Colonic mucosa (tissue), 4 donors: ENCODE measurements at places on chromosomes 1 and 21. TPM values are rescaled to one million over a fixed set of nuclear protein-coding genes. Genes with fewer than 3 reads are reported as not detected.

TTC39A gene
- 148 TPM for total RNA-seq

TNFAIP8L2 gene
- 1.2 TPM for total RNA-seq

CA14 gene
- 0.29 TPM for total RNA-seq

TRIM63 gene
- 0.15 TPM for total RNA-seq

DNA sequence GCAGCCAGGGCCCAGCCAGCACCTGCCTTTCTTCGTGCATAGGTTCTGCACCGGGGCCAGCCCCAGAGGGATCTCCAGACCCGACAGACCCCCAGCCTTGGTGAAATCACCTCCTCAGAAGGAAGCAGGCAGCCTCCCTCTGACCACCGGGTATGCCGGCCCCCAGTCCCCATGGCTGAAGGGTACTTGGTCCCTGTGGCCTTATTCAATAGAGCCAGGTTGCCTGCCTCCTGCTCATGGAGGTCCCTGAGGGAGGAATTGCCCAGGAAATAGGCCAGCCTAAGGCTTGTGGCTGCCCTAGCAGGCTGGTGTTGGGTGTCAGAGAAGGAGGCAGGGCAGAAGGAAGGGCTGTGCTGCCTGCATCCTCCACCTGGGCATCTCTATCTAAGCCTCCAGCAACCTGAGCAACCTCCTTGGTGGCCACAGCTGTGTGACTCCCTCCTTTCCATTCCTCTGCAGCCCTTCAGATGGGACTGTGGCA, 338.2 kb upstream of the VAMP3 start:
- no peak for DNase-seq

GRCh38 chr1:231903586-231904081, 277.0 kb downstream of the DISC1 start:
- DNase-seq, result no peak

- DNase-seq, result no peak
These were observed 118.4 kb upstream of the DEPDC1 start for GRCh38 chr1:68615312-68615711.

DNA sequence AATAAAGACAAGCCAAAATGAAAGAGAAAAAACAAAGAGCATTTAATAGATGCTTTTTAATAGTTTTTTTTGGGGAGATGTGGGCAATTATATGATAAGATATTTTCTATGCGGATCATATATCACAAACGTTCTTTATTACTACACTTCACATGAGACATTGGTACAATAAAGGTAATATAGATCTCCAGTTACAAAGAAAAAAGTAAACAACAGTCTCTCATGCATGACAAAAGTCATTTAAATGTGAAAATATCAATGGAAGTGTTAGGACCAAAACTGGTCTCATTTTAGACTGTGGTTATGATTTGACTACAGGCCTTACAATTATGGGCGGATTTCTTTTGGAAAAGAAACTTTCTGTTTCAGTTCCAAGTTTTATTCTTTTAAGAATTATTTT, 687.0 kb downstream of the ADGRL2 start:
- no peak for DNase-seq

- no peak for DNase-seq
These were observed 68.5 kb upstream of the DUSP10 start for GRCh38 chr1:221810406-221810805.

DNA sequence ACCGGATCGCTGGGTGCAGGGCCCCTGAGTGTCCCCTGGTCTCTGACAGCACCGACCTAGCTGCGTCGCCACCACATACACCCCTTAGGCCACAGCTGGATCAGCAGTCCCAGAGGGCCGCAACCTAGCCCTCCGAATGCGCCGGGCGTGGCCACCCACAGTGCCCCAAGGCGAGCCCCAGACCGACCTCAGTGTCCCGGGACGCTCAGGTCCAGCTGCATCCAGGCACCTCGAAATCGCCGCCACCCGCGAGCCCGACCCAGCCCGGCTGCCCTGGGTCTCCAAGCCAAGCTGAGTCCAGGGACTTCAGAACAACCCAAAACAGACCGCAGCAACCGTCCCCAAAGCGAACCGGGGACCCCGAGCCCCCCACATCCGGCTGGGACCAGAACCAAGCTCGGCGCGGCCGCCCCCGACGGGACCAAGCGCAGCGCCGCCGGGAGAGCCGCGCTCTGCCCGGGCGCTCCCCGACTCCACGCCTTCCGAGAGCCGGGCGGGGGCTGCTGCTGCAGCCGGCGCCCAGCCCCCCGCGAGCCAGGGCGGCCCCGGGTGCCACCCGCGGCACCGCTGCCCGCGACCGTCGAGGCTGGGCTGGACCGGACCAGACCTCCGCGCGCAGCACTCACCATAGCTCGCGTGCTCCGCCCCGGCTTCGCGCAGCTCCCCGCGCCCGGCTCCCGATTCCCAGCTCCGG, 54.6 kb upstream of the ECE1 start:
- DNase-seq, result no peak

GRCh38 chr1:205077158-205077933, 6.9 kb downstream of the TMEM81 start:
- no peak for DNase-seq

GRCh38 chr1:203401199-203401877, 50.4 kb upstream of the FMOD start:
- DNase-seq, result no peak

- no peak for DNase-seq
These were observed 16.1 kb downstream of the HSF2BP start for GRCh38 chr21:43643193-43643592.
